ENCODE measurements at places on chromosomes 1 and 21. TPM values are rescaled to one million over a fixed set of nuclear protein-coding genes. Genes with fewer than 3 reads are reported as not detected.

Gene TFF2
- total RNA-seq, result not detected

Gene SERTAD4
- total RNA-seq, result 2.4 TPM

Gene GNPAT
- 53.8 TPM for total RNA-seq

Gene ATP1A4
- total RNA-seq, result 0.14 TPM

Gene MASP2
- total RNA-seq, result not detected

Gene NBPF19
- total RNA-seq, result 4.3 TPM

Gene ARHGAP30
- total RNA-seq, result 1.9 TPM

Gene ZNF683
- 1.3 TPM for total RNA-seq

Gene LYPD8
- total RNA-seq, result not detected
